ENCODE measurements at places on chromosomes 2 and 18.

- DNase-seq = no peak
Observed at GRCh38 chr2:233140077-233140585, 80.0 kb downstream of the INPP5D start.

DNA sequence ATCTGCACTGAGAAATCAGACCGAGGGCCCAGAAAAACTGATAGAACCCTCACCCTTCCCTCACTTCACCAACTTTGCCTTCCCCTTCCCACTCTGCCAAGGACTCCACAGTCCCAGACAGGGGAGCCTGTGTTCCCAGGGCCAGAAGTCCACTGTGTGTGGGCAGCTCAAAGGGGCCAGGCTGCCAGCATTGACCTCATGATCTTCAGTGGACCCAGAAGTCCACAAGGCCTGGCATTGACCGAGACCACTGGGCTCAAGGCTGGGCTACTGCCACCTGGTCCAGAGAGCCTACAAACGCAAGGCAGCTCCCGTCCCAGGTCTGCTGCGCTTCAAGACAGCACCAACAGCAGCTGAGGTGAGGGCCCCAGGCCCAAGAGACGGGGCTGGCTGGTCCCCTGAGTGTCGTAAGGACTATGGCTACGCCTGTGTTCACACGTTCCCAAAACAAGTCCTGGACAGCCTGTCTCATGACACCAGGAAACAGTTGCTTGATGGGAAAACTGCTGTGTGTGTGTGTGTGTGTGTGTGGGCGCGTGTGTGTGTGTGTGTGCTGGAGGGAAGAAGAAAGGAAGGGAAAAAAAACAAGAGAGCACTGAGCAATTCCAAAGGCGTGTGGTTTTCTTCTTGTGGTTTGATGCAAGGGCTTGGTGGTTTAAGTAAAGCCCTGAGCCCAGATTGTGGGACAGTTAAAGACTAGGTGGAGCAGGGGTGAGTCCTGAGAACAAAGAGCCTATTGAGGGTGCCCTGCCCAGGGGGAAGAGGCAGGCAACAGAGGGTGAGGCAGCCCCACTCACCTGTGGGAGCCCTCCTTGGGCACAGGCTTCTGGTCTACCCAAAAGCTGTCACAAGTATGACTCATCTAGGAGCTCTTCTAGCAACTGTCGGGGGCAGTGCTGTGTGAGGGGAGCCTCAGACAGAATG is 46.6 kb upstream of the ZBTB7C start:
- peak; percentile 79 for DNase-seq

DNA sequence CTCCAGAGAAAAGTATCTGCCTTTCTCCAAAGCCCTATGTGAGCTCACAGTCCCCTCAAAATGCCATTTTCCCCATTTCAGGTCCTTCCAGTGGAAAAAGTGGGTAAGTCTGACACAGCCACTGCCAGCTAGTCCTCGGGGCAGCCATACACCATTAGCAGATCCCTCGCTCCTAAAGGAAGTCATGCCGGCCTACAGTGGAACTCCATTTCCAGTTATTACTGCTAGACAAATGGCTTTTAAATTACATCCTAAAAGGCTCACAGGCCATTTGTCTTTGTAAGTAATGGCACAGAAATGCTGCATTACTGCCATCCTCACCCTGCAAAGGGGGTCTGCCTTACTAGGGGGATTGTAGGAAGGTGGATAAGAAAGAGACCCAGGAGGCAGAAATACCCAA is 259.4 kb upstream of the SIX2 start:
- DNase-seq = no peak

- no peak for DNase-seq
Observed at GRCh38 chr18:934518-935133, 30.0 kb downstream of the ADCYAP1 start.

DNA sequence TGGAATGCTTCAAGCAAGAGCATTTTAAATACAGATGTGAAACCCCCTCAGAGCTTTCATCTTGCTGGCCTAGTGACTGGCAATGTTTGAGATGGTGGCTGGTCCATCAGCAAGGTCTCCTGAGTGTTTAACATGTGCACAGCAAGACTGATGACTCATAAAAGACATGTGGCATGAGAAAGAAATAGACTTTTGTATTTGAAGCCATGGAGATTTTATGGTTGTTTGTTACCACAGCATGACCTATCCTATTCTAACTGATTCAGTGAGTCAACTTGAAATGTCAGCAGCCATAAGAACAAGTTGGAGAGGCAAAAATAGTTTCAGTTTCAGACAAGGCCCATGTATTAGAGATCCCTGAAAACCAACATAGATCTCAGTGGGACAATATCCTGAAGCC is 154.7 kb upstream of the LYPD1 start:
- peak; percentile 5 for DNase-seq

- DNase-seq = peak; percentile 2
Observed at GRCh38 chr2:141968433-141968832, 162.4 kb downstream of the LRP1B start.

DNA sequence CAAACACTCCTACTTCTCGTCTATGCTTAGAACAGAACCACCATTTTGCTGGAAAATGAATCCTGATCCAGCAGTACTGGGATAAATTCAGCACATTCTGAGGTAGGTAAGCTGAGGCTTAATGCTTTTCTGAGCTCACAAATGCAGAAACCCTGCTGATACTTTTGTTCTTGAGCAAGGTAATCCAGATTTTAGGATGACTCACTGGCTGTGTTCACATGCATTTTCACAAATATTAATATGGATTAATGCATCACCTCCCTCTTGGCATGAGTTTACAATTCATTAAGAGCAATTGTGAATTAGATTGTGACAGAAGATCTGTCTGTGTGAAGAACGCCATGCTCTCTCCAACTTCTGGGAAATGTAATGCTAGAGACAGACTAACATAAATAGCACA is 42.2 kb downstream of the RAD51AP2 start:
- DNase-seq = no peak

DNA sequence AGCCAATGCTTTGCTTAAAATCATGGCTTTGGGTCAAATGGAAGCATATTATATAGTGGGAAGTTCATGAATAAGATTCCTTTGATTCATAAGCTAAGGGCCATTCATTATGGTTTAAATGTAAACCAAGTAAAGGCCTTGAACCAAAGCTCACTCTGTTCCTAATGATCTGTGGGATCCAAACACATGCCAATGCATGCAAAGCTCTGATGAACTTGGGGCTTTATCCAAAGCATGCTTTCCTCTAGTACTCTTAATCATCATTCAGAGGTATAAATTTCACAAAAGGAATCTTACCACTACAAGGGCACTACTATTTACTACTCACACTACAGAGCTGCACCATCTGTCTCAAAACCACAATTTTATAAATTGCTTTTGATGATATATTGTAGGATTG is 102.8 kb upstream of the RBMS1 start:
- DNase-seq = no peak

DNA sequence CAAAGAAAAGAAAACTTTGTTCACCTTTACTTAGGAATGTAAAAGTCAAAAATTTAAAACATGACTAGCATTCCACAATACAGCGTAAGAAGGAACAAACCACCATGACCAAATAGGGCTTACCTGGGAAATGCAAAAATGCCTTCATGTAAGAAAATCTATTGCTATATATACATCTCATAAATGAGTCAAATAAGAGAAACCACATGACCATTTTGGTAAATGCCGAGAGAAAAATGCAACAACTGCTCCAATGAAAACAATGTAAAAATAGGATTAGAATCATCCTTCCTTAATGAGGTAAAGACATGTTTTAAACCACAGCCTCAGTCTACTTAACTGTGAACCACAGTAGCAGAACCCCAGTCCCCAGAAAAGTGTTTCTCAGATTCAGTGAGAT is 49.4 kb downstream of the TGOLN2 start:
- no peak for DNase-seq

GRCh38 chr2:8666581-8666980 is 15.3 kb upstream of the ID2 start:
- DNase-seq = no peak

GRCh38 chr2:215421859-215422461 is 13.9 kb downstream of the FN1 start:
- no peak for DNase-seq

- DNase-seq = no peak
Observed at GRCh38 chr2:233977296-233977837, 60.2 kb downstream of the TRPM8 start.

GRCh38 chr2:14756122-14756541 is 123.6 kb downstream of the LRATD1 start:
- peak; percentile 48 for DNase-seq

GRCh38 chr2:221451862-221452788 is 120.0 kb downstream of the EPHA4 start:
- DNase-seq = no peak

GRCh38 chr2:237304763-237305514 is 109.0 kb downstream of the COL6A3 start:
- peak; percentile 90 for DNase-seq

DNA sequence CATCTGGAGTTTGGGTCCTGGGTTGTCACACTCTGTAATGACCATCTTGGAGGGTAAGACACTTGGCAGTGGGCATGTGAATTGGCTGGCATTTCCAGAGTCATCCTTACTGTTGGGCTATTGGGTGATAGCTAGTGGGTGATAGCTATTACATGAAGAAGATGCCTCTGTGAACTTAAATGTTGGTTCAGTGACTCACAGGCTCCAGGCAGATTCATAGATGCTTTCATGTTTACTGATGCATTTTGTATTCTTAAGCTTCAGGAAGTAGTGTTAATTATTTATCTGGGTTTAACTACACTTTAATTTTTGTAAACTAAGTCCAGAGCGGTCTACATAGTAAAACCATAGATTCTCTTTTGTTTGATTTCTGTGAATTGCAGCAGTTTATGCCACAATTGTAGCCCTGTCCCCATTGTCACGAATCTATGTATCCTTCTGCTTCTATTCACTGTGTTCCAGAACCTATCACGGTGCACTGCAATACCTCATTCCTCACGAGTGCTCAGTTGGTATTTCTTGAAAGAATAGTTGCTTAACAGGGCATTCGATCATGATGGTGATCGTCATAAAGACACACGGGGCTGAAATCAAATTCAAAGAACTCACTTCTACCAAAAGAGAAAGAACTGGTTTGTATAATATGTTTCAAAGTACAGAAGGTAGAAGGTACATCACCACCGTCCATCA is 79.7 kb downstream of the GBX2 start:
- peak; percentile 23 for DNase-seq

- DNase-seq = peak; percentile 6
Observed at GRCh38 chr2:170052151-170052550, 125.8 kb upstream of the MYO3B start.

DNA sequence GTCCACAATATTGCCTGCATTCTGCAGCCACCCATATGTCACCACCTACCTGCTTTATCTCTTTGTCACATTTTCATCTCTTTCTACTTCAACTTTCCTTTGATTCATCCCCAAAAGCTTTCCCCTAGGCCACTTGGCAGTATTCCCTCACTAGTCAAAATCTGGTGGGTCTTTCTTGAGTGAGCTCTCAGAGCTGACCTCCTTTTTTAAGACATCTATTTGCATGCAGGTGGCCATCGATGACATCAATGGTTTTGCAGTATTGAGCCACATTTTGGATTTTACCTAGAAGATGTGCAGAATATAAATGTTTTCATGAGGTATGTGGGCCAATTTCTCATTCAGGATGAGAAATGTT is 133.4 kb upstream of the REG3A start:
- no peak for DNase-seq

DNA sequence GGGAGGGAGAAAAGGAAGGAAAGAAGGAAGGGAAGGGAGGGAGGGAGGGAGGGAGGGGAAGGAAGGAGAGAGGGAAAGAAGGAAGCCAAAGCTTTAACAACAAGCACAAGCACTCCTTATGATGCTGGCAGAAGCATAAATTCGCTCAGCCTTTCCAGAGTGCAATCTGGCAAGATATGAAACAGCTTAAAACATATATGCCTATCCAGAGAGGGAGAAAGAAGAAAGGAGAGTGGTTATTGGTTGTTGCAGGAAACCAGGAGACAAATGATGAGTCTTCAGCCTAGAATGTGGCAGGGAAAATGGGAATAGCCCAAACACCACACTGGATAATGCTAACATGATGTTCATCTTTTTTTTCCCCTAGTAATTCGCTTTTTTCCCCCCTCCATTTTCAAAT is 64.0 kb downstream of the STPG4 start:
- DNase-seq = peak; percentile 65

GRCh38 chr2:6760132-6760531 is 105.6 kb downstream of the CMPK2 start:
- no peak for DNase-seq

DNA sequence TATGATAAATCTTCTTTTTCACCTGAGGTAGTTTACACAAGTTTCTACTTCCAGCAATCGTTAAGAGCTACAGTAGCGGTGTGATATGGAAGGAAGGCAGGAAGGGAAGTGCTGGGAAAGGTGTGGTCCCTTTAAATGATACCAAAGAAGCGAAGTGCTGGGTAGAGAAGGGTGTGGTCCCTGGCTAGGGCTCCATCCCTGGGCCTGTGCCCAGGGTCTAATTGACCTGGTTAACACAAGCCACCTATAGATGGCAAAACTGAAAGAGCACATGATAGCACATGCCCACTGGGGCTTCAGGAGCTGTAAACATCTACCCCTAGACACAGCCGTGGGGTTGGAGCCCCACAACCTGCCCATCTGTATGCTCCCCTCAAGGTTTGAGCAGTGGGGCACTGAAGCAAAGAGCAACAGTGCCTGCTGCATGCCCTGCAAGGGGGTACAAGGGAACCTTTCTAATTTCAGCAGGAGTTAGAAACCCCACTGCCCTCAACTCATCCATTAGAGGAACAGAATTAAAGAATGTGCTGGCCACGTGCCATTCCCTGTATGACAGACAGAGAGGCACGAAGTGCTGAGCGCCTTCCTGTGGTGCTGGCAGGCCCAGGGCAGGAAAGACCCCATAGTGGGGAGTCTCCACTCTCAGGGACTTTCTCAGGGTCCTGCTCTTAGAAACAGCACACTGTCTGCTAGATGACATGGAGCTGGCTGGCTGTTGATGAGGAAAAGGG is 153.1 kb upstream of the LMAN1 start:
- no peak for DNase-seq

- peak; percentile 9 for DNase-seq
Observed at GRCh38 chr18:21361307-21361880, 119.4 kb downstream of the GREB1L start.

- DNase-seq = no peak
Observed at GRCh38 chr18:2994603-2995432, 18.1 kb downstream of the LPIN2 start.

DNA sequence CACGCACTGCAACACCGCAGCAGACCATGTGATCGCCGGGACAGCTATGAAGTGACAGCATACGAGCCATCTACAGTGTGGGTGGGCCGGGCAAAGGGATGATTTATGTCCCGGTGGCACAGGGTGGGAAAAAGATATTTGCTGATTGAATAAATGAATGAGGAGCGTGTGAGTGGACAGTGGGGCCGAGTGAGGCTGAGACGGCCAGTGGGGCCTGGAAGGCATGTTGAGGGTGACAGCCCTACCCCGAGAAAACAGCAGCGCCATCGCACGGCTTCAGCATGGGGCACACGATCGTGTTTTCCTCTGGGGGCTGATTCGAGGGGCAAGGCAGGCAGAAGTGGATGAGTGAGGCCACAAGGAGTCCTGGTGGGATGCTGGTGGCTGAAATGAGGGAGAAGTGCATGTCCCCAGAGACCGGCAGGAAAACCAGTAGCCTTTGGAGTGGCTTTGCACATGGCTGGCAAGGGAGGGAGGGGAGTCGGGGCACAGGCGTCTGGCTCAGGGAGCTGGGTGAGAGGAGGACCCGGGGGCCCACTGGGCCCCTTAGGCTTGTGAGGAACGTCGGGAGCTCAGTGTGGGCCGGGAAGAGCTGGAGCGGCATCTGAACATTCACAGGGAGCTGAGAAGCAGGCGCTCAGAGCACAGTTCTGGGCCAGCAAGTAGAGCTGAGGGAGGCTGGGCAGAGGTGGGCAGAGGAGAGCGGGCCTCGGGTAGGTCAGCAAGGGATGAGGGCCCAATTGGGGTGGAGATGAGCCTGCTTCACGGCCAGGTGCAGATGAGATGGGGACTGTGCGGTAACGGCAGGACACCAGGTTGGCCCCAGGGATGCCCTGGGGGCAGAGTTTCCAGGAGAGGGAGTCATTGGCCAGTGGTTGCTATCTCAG is 32.1 kb upstream of the MAL start:
- DNase-seq = no peak
